ENCODE measurements at places on chromosomes 4 and X. TPM values are rescaled to one million over a fixed set of nuclear protein-coding genes. Genes with fewer than 3 reads are reported as not detected.

The SSX1 gene
- total RNA-seq: not detected

DNA sequence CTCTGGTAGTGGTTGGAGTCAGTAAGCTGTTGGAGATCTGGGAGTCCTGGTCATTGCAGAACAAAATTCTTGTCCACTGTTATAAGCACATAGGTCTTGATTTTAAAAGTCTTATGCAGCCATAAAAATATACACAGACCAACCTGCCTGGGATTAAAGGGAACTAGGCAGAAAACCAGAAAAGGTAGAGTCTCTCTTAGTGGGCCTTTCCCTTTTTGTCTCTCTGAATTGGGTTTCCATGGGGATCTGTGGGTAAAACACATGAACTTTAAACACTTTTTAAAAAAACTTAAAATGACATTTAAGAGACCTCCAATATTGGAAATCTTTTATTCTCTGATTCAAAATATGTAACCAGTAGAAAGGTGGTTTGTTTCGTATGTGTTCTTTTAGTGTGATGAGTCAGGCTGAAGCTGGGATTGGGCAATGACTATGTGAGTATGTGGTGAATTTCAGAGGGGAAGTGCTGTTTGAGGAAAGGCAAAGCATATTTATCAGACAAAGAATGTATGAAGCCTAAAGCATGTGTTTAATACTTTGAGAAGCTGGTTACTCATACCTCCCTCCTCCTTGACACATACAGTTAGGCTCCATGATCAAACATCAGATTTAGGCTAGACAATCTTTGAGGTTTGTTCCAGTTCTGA, 29.6 kb downstream of the SLC16A2 start:
- no peak for DNase-seq

The DCX gene
- total RNA-seq: not detected

- no peak for DNase-seq
These were observed 177.3 kb upstream of the DKK2 start for GRCh38 chr4:107213410-107213809.

The ZNF330 gene
- total RNA-seq: 32.9 TPM

DNA sequence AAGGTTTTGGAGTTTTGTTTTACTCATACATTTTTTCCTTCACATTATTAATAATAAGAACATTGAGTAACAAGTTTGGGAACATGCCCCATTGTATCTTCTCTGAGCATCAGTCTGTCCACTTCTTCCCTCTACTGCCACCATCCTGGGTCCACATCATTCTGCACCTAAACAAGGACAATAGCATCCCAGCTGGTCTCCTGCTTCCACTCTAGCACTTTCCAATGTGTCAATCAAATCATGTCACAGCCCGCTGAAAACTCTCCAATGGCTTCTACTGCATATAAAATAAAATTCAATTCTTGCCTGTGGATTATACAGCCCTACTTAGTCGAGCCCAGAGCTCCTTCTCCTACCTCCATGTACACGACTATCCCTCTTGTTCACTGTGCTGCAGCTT, 66.8 kb upstream of the RBPJ start:
- no peak for DNase-seq

DNA sequence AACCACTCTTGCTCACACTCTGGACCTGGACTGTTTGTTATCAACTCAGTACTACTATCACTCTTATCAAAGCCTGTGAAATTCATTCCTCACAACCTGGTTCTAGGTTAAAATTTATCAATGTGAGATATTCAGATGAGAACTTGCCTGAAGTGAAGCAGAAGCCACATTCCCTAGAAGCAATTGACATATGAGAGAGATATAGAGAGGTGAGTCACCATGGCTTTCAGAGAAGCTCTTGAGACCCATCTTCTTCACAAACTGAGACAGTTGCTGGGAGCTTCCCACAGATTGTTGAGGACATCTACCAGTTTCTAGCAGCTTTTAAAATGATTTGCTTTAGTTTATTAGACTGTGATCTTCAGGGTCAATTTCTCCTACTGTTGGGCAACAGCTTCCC, 316.9 kb upstream of the TET2 start:
- no peak for DNase-seq

The BEX3 gene
- 269 TPM for total RNA-seq

- no peak for DNase-seq
These were observed 386.8 kb downstream of the RAPGEF2 start for GRCh38 chr4:159489646-159490045.

- DNase-seq: no peak
These were observed 1.1 kb upstream of the SMIM43 start for GRCh38 chr4:121765971-121766538.

GRCh38 chr4:134952305-134952704, 750.7 kb upstream of the PABPC4L start:
- DNase-seq: no peak

- DNase-seq: peak; percentile 77
These were observed 21.4 kb downstream of the USO1 start for GRCh38 chr4:75745721-75746199.

The NIPAL1 gene
- total RNA-seq: 0.47 TPM

DNA sequence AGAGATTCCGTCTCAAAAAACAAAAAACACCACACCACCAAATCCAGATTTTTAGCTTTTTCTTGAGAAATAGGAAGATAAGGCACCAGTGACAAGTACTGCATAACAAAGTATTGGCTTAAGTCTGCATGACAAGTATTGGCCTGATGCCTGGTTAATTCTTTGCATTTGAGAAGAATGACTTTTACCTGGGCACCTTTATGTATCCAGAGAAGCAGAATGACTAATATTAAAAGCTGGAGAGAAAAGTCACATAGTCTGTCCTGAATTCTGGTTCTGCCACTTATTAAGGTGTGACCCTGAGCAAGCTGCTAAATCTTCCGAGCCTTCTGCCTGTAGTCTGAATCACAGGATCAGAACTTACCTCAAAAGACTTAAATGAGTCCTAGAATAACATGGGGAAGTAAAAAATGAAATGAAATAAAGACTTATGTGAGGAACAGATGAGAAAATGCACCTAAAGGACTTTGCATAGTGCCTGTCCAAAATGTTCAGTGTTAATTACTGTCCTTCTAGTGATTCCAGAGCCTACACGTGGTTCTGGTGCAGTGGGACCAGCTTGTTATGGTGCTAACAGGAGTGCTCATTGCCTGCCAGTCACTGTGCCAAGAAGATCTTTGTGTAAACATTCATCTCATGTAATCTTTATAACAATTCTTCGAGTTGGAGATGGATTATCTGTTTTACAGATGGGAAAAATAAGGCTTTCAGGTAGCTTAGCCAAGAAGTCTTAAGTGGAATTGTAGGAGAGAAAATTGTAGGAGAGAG, 31.6 kb downstream of the UGDH start:
- no peak for DNase-seq

The HSFX2 gene
- 0.37 TPM for total RNA-seq

- DNase-seq: no peak
These were observed 62.3 kb downstream of the ACOX3 start for GRCh38 chr4:8378101-8378724.

DNA sequence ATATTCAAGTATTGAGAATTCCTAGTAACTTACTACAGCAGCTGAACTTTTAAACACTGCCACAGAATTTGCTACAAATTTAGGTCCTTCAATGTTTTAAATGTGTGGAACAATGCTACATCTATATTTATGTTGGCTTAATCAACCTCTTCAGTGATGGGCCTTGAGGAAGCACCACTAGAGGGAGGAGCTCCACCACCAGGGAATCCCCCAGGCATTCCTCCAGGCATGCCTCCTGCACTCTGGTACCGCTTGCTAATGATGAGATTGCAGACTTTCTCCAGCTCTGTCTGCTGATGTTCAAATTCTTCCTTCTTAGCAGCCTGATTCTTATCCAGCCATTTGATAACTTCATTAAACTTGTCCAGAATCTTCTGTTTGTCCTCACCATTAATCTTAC, 190.8 kb downstream of the HTR2C start:
- no peak for DNase-seq

The PLS3 gene
- total RNA-seq: 538 TPM

The SMARCAD1 gene
- total RNA-seq: 45.9 TPM

DNA sequence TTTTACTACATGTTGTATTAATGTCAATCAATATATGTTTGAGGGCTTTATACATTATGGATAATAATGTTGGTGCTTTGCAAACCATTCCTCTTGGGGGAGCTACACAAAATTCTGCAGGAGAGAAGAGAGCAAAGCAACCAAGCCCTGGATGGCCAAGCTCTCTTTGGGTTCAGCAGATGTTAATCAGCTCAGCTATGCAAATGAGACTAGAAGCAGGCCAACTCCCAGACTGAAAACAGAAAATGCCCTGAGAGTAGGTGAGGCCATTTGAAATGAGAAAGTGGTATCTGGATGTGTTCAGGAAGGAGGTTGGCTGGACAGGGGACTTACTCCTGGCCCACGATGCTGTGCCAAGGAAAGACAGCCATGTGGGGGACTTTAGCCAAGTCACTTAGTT, 387.0 kb downstream of the BCOR start:
- no peak for DNase-seq

The EGF gene
- under 0.01 TPM for total RNA-seq

GRCh38 chr4:14415146-14415545, 587.1 kb upstream of the CPEB2 start:
- DNase-seq: peak; percentile 1

DNA sequence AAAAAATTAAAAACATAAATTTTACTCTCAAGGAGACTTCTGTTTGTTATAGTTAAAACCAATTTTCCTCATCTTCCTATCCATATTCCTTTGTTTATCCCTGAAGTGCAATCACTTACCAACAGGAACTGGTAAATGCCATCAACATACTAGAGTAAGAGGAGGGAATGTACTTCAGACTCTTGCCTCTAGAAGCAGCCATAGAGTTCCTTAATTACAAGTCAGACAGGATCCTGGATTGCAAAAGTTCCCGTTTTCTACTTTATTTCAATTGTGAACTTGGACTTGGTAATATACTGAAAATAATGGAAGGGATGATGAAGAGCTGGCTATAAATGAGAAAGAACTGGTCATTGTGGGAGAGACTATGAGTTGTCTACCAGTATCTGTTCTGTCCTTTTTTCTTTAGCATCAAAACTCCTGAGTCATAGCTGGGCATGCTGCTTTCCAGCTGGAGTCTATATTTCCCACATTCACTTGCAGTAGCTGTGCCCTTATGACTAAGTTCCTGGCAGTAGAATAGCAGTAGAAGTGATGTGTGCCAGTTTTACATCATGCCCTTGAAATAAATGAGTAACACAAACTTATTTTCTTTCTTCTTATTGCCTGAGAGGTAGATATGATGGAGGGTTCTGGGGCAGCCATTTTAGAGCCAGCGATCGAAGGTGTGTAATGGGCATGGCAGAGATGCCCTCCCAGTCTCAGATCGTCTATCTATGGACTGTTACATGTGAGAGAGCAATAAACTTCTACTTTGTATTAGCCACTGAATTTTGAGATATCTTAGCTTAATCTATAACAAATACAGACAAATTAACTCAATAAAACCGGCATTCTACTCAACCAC, 26.8 kb upstream of the SPARCL1 start:
- peak; percentile 18 for DNase-seq

DNA sequence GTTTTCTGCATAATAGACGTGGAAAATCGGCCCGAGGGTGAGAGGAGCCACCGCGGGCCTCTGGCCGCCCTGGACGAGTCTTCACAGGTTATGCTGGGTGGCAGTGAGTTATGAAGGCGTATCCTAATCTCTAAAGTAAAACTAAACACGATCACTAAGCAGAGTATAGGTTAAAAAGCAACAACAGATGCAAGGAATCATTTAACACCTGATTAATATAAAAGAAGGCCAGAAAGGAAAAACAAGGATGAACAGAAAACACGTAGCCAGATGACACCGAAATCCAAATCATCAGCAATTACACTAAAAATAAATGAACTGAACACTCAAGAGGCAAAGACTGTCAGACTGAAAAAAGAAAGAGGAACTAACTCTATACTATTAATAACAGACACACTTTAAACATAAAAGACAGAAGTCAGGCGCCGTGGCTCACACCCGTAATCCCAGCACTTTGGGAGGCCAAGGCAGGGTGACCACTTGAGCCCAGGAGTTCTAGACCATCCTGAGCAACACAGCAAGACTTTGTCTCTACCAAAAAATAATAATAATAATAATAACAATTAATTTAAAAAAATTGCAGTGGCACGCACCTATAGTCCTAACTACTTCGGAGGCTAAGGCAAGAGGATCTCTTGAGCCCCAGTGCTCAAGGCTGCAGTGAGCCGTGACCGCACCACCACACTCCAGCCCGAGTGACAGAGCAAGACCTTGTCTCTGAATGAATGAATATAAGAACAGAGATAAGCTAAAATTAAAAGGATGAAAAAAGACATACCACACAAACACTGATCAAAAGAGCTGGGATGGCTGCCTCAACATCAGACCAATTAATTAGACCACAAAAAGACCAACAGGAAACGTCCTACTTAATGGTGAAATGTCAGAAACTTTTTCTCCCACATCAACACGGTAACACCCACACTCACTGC, 30.0 kb downstream of the CTBP1 start:
- no peak for DNase-seq

- DNase-seq: no peak
These were observed 18.9 kb upstream of the GPR101 start for GRCh38 chrX:137052643-137053235.

- no peak for DNase-seq
These were observed 133.0 kb upstream of the LEF1 start for GRCh38 chr4:108301545-108302251.

The DUSP21 gene
- total RNA-seq: not detected

The SLC6A8 gene
- 4.6 TPM for total RNA-seq

GRCh38 chr4:44632089-44632488, 19.3 kb downstream of the YIPF7 start:
- no peak for DNase-seq

GRCh38 chr4:183733181-183733580, 74.1 kb downstream of the TRAPPC11 start:
- DNase-seq: no peak
